ENCODE measurements at places on chromosomes 3 and 15.

DNA sequence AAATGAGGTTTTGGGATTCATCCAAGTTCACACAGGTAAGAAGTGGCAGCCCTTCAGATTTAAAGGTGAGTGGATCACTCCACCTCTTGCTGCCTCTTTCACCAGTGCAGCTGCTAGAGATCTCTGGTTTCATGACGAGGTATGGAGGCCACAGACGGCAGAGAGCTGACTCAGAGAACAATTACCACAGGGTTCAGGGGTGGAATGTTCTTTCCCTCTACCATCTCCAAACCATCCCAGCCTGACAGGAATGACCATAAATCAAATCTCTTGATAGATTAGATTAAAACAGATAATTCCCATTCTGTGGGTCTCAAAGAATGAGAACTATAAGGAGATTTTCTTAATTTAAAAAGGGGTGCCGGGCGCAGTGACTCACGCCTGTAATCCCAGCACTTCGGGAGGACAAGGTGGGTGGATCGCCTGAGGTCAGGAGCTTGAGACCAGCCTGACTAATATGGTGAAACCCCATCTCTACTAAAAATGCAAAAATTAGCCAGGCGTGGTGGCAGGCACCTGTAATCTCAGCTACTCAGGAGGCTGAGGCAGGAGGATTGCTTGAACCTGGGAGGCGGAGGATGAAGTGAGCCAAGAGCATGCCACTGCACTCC lies 174.2 kb upstream of the ATP11B start:
- DNase-seq = no peak

- no peak for DNase-seq
Measured at GRCh38 chr3:100165926-100166550, 51.7 kb upstream of the FILIP1L start.

GRCh38 chr3:169641167-169641566 lies 22.3 kb downstream of the MECOM start:
- DNase-seq = no peak

DNA sequence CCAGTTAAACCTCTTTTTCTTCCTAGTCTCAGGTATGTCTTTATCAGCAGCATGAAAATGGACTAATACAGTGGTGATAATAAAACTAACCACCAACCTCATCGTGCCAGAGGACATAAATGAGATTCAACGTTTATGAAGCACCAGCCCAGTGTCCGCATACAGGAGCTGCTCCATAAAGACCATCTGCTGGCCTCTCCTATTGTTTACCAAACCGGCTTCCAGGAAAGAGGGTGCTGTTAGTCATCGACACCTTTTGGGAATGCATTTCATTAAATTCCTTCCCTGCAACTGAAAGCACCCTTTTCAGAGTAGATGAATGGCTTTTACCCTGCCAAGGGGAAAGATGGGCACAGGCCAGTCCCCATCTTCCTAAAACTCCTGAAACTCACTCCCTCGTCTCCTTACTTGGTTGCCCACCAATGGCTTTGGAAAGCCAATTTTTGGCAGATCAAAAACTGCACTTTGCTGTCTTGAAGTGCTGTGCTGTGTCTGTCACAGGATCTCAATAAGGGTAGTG lies 122.1 kb downstream of the AQP9 start:
- DNase-seq = no peak

- DNase-seq = no peak
Measured at GRCh38 chr15:28944286-28944685, 58.5 kb downstream of the APBA2 start.

DNA sequence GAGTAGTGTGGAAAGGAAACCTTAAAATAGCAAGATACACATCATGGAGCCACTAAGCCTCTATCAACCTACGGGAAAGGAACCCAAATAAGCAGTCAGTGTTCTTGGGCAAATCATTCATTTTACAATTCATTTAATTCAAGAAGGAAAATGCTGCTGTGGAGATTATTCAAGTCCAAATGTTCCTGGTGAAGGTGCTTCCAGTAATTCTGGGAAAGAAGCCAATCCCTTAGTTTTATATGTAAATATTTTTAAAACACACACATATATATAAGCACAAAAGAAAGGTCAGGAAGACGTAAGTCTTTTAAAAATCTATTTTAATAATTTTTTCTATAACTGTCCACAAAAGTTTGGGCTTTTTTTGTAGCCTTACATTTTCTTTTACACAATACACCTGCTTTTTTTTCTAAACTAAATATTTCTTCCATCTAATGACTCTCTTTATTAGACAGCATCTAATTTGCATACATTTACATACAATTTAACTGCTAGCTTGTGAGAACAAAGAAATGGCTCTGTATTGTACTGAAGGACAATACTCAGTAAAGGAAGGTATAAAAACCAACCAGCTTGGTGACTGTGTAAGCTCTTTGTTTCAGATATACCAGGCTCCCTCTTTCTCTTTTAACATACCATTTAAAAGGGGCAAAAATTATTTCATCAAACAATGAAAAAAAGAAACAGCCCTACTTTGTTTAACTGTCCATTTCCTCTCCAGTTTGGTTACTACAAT lies 269.5 kb downstream of the ZBTB20 start:
- no peak for DNase-seq

- DNase-seq = no peak
Measured at GRCh38 chr15:56042031-56042430, 48.6 kb upstream of the NEDD4 start.

- DNase-seq = no peak
Measured at GRCh38 chr3:160447544-160447943, 2.0 kb downstream of the TRIM59 start.

DNA sequence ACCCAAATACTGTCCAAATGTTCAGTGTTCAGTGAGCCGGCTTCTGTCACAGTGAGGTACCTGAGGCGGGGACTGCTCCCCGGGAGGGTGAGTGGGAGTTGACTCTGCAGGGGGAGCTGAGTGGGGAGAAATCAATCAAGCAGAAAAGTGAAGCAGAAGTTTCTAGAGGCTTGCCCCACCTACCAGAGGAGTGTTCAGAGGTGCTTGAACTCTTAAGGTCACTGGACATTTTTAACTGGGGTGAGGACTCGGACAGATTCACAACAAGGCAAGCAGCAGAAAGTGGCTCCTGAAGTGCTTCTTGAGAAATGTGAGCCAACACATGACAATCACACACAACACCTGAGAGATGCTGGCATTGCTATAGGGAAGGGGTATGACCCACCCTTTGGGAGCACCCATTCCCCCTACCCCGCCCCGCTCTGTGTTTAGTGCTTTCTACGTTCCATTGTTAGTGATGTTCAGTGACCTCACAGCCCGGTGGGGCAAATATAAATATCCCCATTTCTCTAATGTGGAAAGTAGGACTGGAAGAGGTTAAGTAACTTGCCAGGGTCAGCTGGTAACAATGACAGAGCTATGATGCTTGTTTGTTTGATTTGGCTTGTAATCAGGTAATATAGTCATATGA lies 48.6 kb upstream of the AKAP13 start:
- no peak for DNase-seq

GRCh38 chr3:139234491-139234890 lies 109.3 kb upstream of the MRPS22 start:
- DNase-seq = no peak

GRCh38 chr15:66901336-66902100 lies 163.9 kb upstream of the SMAD3 start:
- DNase-seq = no peak

- no peak for DNase-seq
Measured at GRCh38 chr3:15427981-15428380, 583 bp downstream of the EAF1 start.

GRCh38 chr3:128313935-128314334 lies 152.8 kb downstream of the DNAJB8 start:
- DNase-seq = no peak

DNA sequence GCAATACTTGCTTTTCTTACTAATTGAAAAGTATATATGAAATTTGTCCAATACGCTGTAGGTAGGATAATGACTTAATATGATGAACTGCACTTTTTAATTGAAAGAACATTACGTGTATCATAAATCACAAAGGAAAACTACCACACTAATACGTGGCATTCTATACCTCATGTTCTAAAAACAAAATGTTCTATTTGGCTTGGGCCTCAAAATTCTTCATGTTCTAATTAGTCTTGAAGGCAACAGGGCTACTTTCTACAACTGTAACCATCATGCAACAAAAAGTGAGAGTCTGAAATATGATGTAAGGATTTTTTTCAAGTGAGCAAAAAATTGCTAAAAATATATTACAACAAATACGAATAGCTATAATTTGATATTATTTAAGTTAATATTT lies 19.8 kb downstream of the THRB start:
- no peak for DNase-seq

GRCh38 chr3:6260551-6261191 lies 600.2 kb upstream of the GRM7 start:
- DNase-seq = no peak

DNA sequence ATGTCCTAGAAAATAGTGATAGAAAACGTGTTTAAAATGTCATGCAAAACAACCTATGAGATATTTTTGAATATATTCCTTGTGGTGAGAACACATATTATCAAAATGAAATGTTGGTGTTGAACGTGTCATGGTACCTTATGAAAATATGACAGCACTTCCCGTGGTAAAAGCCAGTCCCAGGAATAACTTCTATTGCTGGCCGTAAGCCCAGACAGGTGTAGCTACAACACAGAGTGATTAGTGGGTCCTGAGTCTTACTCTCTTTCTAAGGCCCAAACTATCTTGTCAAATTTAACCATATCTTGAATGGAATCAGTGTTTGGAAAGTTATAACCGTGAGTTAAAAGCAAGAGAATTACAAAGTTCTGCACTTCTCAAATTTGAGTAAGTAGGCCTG lies 24.1 kb downstream of the RARB start:
- no peak for DNase-seq

Measured in endothelial cell (in vitro differentiated cells).